ENCODE measurements at places on chromosomes 16 and 17.
A peak's percentile ranks its signal among the peaks of the same experiment; 100 is the strongest.

DNA sequence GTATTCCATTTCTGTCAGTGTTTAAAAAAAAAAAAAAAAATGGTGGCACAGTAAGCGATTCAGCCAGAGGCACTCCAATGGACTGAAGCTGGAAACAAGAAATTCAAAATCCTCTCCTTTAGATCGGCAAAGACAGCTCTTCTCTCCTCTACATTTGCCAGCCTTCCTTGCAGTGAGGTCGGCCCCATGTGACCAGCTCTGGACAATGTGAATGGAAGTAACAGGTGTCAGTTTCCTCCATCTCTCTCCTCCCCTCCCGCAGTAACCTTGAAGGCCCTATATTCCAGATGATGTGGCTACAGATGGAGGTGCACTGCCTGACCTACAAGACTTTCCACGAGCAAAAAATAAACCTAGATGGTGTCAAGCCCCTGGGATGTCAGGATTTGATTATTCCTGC, 15.0 kb downstream of the CUEDC1 start:
- no peak for DNase-seq

DNA sequence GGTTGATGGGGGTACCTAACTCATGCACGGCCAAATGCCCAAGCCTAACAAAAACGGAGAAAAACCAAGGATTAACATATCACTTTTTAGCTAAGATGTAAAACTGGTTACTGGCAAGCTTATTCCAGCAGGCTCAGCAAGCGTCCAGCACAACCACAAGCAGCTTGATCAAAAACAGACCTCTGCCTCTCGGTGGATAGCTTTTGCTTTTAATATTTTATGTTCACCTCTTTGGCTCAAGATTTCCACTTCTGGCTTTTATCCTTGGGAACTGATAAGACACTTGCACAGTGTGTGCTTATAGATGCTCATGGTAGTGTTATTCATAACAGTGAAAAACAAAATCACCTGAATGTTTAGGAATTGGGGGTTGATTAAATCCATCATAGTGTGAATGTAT, 206.9 kb upstream of the CACNG5 start:
- DNase-seq: no peak

DNA sequence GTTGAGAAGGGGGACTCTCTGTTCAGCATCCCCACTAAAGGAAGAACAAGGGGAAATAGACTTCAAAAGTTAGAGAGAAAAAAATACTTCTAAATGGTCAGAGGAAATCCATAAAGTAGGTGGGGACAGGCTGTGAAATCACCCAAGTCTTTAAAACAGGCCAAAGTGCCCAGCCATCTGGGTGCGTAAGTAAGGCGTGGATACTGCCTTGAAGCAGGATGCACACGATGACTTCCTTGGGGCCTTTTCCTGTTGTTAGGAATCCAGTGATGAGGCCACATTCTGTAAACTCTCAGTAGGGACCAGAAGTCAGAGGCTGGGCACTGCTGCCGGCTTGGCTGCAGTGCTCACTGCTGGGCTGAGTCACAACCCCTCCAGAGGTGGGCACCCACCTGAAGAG, 9.2 kb downstream of the AXIN2 start:
- DNase-seq: no peak

DNA sequence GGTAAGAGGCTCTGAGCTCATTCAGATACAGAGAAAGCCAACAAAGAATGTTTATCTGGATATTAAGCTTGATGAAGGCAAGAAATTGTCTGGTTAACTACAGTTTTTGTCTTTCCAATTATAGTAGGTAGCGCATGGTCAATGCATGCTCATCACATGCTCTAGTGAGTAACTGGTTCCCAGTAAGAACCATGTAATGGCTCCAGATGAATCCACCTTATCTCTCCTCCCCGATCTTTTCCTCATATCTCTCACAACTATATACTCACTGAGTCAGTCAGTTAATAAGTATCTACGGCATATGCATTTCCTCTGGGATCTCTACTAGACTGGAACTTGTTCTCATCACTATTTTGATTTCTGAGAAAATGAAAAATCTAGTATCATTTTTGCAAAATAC, 340.7 kb upstream of the DYNLRB2 start:
- DNase-seq: no peak

- no peak for DNase-seq
These were observed 75.4 kb downstream of the IRX3 start for GRCh38 chr16:54211203-54211602.

DNA sequence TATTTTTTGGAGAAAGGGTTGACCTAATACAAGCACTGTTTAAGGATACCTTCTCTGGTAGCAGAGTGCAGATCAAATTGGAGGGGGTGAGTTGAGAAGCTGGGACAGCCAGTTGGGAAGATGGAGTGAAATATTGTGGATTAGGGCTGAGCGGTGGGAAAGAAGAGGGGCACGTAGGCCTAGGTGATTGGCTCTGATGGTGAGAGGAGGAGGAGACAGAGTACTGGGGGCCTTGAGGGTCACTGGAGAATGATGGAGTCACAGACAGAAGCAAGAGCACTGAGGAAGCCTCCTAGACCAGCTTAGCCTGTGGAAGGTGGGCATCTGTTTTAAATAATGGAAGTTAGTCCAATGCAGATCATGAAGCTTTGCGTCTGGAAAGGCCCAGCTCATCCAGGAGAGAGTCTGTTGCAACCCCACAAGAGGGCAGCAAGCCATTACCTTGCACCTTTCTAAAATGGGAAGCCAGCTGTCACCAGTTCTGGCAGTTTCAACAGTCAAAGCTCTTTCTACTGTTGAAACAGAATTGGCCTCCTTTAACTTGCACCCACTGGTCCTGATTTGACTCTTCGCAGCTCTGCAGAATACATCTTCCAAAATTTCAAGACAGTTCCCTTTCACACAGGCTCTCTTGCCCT, 11.8 kb downstream of the SLC9A5 start:
- peak; percentile 51 for DNase-seq

DNA sequence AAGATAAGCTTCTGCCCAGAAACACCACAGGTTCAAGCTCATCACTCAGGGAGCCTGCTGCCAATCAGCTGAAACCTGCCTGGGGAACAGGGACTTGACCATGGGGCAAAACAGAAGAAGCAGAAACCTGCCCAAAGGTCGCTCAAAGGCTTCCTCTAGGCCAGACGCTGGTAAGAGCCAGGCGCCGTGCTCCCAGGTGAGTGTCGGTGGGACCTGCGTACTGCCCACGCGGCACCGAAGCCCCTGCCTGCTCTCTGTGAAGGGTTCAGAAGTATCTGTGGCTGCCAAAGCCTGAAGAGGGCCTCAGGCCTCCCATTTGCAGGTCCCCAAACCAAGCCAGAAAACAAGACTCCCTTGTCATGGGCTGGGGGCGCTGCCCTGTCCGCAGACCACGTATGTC, 10.4 kb downstream of the SGSH start:
- no peak for DNase-seq

DNA sequence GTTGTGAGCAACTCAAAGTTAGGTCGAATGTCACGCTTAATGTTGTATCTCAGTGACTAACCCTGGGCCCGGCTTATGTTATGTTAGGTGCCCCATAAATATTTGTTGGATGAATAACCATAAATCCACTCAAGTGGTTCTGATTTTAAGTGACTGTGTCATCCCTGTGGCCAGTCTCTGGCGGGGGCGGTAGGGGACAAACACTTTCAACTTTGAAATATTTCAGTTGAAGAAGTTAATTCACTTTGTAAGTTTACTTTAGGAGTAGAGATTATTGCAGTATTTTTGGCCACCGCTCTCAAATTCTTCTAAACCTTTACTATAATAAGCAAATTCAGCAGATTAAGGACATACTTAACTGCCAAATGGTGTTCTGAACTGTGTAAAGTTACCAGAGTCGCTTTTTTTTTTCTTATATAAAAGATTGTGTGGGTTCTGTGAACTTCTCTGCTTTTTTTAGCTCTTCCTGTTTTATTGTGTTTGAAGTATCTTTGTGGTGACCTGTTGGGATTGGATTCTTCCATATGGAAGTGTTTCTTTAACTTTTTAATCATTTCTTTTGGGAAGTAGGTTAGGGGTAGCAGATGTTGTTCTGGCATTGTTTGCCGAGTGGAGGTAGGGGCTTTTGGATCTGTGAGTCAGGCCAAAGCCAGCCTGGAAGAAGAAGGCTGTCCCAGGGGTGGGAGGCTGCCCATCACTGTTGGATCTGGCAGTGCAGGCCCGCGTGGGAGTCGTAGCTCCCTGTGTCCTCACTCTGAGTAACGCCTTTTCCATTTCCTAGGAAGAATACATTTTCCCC, 61.4 kb upstream of the TBX2 start:
- DNase-seq: no peak

DNA sequence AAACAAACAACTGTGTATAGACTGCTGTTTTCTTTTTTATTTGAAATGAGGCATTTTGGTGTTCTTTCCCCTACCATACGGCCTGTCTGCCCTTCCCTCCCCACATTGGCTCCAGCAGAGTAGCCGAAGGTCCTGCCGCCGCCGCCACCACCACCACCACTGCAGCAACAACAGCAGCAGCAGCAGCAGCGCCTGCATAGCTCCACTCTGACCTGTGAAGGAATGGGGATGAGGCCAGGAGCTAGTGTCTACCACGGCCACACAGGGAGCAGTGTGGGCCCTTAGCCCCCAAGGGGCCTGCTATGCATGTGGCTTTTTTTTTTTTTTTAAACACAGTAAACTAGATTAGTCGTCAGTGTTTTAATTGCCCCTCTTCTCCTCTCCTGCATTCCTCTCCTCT, 5.6 kb upstream of the CDK5R1 start:
- no peak for DNase-seq

DNA sequence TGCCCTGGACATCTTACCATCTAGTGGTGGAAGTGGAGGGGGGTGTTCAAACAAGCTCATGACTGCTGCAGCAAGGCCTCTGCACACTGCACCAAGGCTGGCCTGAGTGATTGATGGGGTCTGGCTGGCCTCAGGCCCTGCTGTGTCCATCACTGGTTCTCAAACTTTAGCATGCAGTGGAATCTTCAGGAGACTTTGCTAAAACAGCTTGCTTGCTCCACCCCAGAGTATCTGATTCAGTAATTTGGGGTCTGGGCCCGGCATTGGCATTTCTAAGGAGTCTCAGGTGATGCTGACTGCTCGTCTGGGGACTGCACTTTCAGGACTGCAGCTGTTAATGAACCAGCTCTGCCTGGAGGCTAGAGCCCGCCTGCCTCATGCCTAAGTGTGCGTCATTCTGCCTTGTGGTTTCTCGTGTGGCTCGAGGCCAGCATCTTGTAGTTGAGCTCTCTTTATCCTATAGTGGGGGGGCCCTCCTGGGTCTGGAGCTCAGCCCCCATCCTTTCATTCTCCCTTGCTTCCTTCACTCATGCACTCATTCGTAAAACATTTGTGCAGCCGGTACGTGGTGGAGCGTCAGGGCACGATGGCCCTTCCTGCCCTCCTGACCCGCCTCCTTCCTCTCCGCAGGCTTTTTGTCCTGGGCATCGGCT, 4.1 kb downstream of the MGAT5B start:
- peak; percentile 39 for DNase-seq

DNA sequence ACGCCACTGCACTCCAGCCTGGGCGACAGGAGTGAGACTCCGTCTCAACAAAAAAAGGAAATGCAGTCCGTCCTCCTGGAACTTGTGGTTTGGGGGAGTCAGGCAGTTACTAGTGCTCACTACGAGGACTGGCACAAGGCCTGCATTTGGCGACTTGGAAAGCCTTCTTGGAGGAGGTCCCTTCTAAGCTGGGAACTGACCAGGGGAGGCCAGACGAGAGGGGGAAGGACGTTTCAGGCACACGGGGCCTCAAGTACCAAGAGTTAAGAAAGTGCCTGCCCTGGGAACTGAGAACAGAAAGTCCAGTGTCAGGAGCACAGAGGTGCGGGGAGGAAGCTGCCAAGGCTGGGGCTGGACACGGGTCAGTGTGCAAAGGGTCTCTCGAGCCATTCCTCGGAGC, 89.9 kb downstream of the ABR start:
- no peak for DNase-seq

- DNase-seq: peak; percentile 51
These were observed at the start of gene ABR for GRCh38 chr17:1179818-1180742. Gene ABR (minus strand): TSS chr17:1179981. CDS start chr17:1179727, 254 bp downstream.

DNA sequence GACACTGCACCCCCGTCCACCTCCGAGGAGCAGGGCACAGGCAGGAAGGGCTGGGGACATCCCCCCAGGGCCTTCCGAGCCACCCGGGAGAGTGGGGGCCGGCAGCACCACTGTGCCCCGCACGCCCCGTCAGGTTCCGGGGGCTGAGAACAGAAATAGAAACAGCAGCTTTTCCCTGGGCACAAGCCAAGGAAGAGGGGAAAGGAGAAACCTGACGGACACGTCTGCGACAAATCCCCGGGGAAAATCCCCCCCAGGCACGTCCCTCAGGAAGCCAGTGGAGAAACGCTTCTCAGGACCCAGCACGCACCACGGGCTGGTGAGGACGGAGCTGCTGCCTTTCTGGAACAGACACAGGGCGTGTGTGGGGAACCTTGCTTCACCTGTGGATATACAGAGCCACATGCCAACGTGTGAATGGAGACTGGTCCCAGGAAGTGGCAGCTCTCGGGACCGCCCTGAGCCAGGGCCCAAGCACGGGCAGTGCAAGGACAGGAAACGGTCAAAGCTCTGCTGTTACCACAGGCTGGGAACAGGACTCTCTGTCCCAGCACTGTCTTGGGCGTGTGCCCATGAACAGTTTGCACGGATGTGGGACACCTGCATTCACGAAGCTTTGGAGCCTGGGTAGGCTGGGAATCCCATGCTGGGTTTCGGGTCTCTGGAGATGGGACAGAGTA, 1.2 kb upstream of the TMEM204 start:
- no peak for DNase-seq

DNA sequence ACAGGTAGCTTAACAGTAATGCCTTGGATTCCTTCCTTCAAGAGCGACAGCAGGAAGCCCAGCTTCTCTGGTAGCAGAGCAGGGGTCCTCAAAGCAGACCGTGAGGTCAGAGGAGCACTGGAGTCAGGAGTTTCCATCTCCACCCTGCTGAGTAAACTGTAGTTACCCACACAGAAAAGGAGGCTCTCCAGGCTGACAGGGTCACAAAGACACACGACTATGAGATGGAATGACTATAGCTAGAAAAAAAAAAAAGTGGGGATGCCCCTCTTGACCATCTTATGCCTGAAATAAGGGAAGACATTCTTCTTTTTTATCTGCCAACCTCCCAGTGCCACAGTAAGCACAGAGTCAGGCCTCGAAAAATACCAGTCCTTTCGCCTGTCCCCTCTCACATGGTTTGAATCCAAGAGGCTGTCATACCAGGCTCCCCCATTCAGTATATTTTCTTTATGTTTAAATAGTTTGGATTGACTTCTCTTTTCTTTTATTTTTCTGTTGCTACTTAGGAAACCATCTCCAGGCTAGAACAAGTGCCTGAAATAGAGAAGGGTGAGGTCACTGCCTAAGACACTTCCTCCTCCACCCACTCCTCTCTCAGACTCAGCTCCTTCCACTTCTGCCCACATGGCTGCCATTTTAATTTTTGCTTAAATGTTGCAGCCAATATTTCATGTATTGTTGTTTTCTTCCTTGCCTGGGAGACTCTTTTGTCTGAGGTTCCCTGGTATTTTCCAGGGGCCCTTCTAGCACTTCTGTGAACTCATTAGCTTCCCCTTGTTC, 707.4 kb downstream of the MAF start:
- peak; percentile 7 for DNase-seq

- DNase-seq: peak; percentile 71
These were observed 70.8 kb downstream of the ABR start for GRCh38 chr17:1108765-1109605.

GRCh38 chr17:32100971-32101631, 41.2 kb upstream of the RHOT1 start:
- no peak for DNase-seq

GRCh38 chr17:61221597-61222471, 177.8 kb upstream of the TBX2 start:
- peak; percentile 59 for DNase-seq
